ENCODE measurements at places on chromosomes 4 and X.

- no peak for DNase-seq
These were observed 7.2 kb upstream of the TSPYL2 start for GRCh38 chrX:53075011-53075410.

DNA sequence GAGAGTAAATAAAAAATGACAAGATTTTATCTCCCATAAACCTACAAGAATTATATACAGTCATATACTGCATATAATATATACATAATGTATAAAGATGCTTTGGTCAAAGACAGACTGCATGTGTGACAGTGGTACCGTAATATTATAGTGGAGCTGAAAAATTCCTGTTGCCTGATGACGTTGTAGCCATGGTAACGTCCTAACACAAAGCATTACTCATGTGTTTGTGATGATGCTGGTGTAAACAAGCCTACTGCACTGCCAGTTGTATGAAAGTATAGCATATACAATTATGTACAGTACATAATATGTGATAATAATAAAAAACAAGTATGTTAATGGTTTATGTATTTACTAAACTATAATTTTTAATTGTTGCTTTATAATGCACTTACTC, 245.2 kb upstream of the CENPE start:
- no peak for DNase-seq

- no peak for DNase-seq
These were observed 30.9 kb downstream of the YTHDC1 start for GRCh38 chr4:68319040-68319439.

- no peak for DNase-seq
These were observed 126.3 kb downstream of the RAPGEF2 start for GRCh38 chr4:159229164-159229563.

All from activated naive CD4-positive, alpha-beta T cell treated with anti-CD3 and anti-CD28 coated beads for 36 hours (primary cell).